Islet precursor cell (in vitro differentiated cells): ENCODE measurements at places on chromosomes 2 and 18.

- DNase-seq = no peak
Observed at GRCh38 chr2:74873012-74873665, 39.2 kb downstream of the HK2 start.

DNA sequence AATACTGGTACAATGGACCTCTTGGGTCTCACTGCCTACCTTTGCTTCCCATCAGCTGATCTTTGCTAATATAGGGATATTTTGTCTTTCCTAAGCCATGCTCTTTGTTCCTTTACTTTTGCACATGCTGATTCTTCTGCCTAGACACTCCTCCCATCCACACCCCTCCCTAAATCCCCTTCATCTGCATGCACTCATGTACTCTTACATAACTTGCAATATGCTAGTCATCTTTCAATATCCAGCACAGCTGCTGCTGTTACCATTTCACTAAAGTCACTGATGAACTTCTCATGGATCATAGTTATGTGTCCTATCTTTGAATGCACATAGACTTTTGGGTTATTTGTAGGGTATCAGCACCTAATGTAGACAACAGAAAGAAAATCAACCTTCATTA lies 18.5 kb upstream of the DTNA start:
- no peak for DNase-seq

DNA sequence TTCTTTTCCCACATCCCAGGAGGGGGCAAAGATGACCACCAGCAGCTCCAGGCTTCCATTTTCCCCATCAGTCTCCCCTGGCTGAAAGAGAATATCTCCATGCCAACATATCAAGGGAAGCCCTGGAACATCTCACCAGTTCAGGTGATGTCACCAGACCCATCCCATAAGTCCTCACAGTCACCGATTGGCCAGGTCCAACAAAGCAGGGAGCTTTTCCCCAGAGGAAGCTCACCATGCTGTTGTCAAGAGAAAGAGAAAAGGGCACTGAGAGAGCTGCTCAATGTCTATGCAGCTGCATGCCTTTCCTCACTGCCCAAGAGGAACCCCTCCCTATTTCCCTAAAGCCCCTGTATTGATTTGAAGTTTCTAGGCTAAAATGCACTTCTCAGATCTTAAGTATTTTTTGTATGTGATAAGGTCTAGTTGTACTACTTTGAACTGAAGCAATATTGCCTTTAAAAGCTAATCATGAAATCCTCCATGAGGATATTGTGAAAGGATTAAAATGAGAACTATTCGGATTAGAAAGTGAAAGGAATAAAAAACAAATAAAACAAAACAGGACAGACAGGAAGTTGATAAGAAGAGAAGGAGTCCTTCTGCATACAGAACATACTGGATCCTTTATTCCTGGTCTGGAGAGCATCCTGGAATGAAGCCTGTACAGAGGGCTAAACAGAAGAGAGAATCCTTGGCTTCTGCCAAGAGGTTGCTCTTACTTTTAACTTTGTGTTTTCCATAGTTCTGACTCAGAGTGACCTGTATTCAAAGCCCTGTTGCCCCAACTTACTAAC lies 45.2 kb upstream of the CTIF start:
- DNase-seq = peak; percentile 49

GRCh38 chr2:96501471-96501874 lies 3.7 kb downstream of the NEURL3 start:
- DNase-seq = peak; percentile 49

- DNase-seq = no peak
Observed at GRCh38 chr2:123364243-123364896, 660.7 kb upstream of the CNTNAP5 start.

DNA sequence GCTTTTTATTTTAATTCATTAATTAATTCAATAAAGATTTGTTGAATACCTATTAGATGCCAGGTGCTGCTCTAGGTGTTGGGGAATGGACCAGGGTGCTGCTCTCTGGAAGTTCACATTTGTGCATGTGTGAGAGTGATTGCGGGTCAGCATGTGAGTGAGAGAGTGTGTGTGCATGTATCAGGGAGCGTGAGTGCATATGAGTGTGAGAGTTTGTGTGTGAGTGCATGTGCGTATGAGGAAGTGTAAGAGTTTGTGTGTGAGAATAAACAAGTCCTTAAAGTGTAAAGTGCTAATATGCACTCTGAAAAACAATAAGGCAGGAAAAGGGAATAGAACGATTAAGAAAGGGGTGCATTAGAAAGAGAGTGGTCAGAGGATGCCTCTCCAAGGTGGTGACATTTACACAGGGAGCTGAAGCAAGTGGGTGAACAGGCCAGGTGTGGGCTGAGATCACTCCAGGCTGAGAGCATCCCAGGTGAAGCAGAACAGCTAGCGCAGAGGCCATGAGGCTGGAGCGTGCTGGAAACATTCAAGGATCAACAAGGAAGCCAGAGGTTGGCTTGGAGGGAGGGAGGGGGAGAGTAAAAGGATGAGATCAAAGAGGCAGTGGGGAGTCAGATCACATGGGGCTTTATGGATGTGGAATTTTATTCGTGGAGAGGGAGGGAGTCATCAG lies 50.5 kb upstream of the SLC1A4 start:
- DNase-seq = peak; percentile 24

DNA sequence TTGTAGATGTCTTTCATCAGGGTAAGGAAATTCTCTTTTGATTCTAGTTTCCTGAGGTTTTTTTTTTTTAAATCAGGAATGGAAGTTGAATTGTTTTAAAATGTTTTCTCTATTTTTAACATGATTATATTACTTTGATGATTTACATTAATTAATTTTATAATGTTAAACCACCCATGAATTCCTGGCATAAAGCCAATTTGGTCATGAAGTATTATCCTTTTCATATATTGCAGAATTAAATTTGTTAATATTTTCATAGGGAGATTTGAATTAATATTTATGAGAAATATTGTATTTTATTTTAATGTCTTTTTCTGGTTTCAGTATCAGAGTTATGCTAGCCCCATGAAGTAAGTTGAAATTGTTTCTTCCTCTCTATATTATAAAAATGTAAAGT lies 144.6 kb downstream of the MAIP1 start:
- no peak for DNase-seq
